Myocyte (in vitro differentiated cells): ENCODE measurements at places on chromosomes 2 and 18. TPM values are rescaled to one million over a fixed set of nuclear protein-coding genes. Genes with fewer than 3 reads are reported as not detected.

Gene SERPINB7
- total RNA-seq, result 4.5 and 6.4 TPM in 2 replicates

Gene ANKRD23
- total RNA-seq, result 3.4 and 4.3 TPM in 2 replicates

Gene NGEF
- total RNA-seq, result 0.19 TPM in 1 of 2 replicates, not detected in the other

Gene FSHR
- 0.16 and 0.19 TPM in 2 replicates for total RNA-seq

Gene ABCB11
- 0.05 TPM in 1 of 2 replicates, not detected in the other for total RNA-seq

Gene TBC1D8
- total RNA-seq, result 14.7 and 18.6 TPM in 2 replicates

- DNase-seq, result peak; percentile 86
Measured at GRCh38 chr2:74201596-74201995, 3.2 kb downstream of the MTHFD2 start.

- peak; percentile 79 for DNase-seq
Measured at GRCh38 chr2:11344956-11345677, 681 bp upstream of the ROCK2 start.

GRCh38 chr18:31566576-31567306, 24.9 kb upstream of the TTR start:
- no peak for DNase-seq

DNA sequence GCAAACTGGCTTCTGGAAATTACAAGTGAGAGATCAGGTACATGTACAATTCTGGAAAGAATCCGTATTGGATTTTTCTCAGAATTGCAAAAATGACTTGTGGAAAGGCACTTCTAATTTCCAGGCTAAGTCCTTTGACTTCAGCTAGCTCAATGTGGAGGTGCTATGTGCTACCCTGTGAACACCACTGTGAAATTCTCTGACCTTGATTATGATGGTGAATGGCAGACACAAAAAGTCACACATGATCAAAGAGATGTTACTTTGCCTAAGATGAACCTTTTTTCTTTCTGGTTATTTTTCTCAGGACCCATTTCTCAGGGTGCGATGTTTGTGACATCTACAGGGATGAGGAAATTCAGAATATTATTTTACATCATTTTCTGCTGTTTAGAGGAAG, 856.6 kb upstream of the VRK2 start:
- no peak for DNase-seq

GRCh38 chr2:200618590-200619021, 32.8 kb downstream of the AOX1 start:
- DNase-seq, result peak; percentile 36

DNA sequence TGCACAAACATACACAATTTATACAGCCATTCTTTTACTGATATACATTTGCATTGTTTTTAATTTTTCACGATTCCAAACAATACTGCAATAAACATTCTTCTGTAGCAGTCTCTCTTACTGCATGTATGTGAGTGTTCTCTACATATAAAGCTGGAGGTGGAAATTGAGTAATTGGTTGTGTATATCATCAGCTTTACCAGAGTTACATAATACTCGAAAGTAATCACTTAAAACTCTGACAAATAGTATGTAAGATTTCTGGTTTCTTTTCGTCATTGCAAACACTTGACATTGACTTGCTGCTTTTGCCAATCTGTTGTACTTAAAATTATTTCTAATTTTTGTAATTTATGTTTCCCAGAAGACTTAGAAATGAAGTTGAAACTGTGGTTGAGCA, 110.2 kb downstream of the TDRD15 start:
- DNase-seq, result no peak

DNA sequence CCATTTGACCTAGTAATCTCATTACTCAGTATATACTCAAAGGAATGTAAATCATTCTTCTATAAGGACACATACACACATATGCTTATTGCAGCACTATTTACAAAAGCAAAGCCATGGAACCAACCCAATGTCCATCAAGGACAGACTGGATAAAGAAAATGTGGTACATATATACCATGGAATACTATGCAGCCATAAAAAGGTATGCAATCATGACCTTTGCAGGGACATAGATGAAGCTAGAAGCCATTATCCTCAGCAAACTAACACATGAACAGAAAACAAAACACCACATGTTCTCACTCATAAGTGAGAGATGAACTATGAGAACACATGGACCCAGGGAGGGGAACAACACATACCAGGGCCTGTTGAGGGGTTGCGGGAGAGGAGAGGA, 214.5 kb downstream of the NBAS start:
- no peak for DNase-seq

- DNase-seq, result no peak
Measured at GRCh38 chr2:98008415-98008814, 12.7 kb upstream of the TMEM131 start.

- peak; percentile 92 for DNase-seq
Measured at GRCh38 chr2:125405816-125406215, 1250.1 kb upstream of the GYPC start.

DNA sequence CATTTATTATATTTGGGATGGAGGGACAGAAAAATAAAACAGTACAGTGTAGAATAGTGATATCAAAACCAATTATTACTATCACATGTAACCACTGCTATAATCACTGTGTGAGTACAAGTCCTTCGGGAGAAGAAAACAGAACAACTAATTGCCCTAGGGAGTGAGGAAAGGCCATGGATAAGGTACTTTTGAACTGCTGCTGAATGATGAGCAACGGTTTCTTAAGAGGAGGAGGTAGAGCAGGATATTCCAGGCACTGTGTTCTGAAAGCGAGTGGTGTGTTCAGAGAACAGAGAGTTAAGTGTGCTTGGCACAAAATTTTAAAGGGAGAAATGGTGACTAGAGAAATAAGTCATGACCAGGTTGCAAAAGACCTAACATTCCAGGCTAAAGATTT, 134.2 kb downstream of the CALCRL start:
- no peak for DNase-seq

- DNase-seq, result peak; percentile 45
Measured at GRCh38 chr2:157233506-157233905, 24.0 kb upstream of the GALNT5 start.

- DNase-seq, result no peak
Measured at GRCh38 chr2:215775106-215775505, 238.2 kb downstream of the MREG start.

DNA sequence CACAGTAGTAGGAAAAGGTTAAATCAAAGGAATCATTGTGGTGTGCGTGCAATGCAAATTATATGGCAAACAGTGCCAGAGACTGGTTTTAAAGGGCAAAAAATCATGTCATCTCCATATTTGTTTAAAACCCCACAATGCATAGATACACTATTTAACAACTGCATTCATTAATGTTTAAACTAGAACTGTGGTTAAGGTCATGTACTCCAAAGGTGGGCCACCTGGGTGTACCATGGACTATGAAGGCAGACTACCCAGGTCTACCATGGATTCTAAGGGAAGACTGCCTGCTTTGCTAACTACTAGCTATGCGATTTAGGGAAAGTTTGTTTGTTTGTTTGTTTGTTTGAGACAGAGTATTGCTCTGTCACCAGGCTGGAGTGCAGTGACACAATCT, 356.3 kb downstream of the ZEB2 start:
- DNase-seq, result no peak

- no peak for DNase-seq
Measured at GRCh38 chr2:235839226-235839625, 329.0 kb downstream of the GBX2 start.

DNA sequence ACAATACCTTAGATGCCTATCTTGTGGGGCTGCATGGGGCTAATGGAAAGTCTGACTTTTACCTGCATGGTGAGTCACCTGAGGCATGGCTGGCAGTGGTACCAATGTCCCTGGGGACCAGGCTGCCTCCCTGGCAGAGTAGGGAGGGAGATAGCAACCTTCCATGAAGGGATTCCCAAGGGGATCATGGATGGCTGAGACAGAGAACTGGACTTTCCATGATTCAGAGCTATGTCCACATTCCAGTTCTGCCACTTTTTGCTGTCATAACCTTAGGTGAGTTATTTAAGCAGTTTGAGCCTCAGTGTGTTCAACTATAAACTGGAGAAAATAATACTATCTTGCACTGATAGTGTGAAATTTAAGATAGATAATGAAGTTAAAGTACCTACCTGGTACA, 178.6 kb downstream of the SETBP1 start:
- no peak for DNase-seq

DNA sequence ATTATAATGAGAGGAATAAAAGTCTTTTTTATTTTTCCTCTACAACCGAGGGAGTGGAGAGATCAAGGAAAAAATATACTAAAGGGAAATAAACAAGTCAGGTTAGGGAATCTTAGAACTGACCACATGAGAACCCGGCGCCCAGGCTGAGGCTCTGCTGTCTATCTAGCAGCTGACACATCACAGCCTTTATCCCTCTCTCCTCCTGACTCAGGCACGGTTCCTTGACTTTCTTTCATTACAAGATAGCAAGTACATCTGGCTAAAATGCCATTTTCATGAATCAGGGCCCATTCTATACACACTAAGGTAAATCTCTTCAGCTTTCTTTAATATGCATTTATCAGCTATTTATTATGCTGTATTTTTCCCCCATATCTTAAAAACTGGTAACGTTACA, 296.0 kb downstream of the TMX3 start:
- DNase-seq, result peak; percentile 66
